Panc1 (cell line): ENCODE measurements at places on chromosomes 1 and 21. TPM values are rescaled to one million over a fixed set of nuclear protein-coding genes. Genes with fewer than 3 reads are reported as not detected.

MYOG gene
- total RNA-seq: not detected

DNA sequence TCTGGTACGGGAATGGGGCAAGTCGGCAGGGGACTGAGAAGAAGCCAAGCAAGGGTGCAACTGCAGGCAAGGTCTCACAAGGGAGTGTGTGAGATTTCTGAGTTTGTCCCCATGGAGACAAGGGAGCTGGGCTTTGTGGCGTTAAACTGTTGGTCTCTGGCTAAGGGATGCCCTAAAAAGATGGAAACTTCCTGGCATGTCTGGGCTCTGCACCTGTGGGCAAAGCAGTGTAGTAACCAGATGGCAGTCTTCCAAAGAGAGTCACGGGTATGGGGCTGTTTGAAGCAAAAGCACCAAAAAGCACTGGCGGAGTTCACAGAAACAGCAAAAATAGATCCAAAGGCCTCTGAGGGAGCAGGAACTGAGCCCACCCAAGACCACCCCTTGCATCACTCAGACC, 104.8 kb upstream of the SLC44A3 start:
- no peak for DNase-seq

DNA sequence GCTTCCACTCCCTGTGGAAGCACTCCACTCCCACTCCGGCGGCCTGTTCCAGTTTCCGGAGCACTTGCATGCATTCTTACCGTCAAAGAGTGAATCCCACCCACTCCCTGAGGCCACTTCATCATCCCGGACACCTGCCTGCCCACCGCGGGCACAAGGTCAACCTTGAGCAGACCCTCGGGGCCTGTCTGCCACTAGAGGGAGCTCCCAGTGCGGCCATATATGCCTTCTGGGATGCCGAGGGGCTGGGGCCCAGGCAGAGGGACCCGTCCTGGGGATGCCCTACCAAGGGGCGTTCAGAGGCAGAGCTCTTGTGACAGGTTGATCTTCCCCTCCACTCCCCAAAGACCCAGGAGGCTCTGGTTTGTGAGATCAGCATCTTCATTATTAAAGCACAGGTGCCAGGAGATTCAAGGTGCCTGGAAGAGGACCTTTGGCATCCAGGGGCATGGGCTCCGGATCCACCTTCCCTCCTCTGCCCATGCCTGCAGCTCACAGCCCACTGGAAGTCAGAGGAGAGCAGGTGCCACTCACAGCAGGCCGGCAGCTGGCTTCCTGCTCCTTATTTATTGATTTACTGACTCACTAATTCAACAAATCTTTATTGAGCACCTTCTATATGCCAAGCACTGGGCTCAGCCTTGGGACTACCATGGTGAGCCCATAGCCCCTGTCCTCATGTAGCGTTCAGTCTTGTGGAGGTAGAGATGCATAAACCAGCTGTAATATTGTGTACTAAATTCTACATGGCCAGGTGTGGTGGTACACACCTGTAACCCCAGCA, 47.3 kb downstream of the UBIAD1 start:
- peak; percentile 4 for DNase-seq

TSNAX gene
- 40.0 TPM for total RNA-seq

HMGCL gene
- 30.8 TPM for total RNA-seq

FMO5 gene
- total RNA-seq: 0.57 TPM
